Kidney capillary endothelial cell (primary cell): ENCODE measurements at places on chromosomes 6 and 20.

GRCh38 chr6:170475118-170475517 lies 78.0 kb downstream of the PSMB1 start:
- no peak for DNase-seq

DNA sequence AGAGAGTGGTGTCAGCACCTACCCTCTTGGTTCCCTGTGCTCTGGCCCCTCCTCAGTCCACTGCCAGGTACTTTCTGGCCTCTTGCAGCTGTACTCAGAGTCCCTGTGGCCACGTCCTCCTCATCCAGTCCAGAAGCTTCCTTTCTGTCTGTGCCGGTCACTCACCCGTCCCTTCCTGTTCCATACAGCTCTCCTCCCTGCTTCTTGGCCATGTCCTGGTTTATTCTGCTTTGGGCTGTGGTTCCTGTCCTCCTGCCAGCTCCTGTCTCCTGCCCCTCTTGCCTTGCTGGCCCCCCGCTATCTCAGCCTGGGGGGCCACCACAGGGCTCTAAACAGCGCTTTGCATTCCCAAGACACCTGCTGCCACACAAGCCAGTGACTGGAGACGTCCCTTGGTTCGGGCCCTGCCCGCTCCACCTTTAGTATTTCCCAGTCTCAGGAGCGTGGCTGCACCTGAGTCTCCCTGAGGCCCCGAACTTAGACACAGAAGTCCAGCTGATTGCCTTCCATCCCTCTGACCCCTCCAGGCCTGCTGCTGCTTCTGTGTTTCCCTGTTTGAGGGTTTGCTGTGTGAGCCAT lies 15.5 kb upstream of the RBM38 start:
- DNase-seq, result no peak

DNA sequence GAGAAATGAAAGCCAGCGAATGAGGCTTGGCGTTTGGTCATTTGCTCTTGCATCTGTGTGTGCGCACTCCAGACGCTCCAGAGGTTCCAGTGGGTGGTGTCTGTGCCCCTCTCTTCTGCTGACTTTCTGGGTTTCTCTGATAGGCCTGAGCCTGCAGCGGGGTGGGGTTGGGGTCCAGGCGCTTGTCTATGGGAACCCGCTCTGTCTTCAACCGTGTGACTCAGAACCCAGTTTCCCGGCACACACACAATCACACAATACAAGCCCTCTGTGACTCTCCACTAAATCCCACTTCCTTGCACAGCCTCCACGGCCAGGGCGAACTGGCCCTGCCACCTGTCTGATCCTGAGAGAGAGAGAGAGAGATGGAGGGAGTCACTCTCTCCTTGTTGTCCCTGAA lies 24.6 kb downstream of the RBM38 start:
- no peak for DNase-seq

DNA sequence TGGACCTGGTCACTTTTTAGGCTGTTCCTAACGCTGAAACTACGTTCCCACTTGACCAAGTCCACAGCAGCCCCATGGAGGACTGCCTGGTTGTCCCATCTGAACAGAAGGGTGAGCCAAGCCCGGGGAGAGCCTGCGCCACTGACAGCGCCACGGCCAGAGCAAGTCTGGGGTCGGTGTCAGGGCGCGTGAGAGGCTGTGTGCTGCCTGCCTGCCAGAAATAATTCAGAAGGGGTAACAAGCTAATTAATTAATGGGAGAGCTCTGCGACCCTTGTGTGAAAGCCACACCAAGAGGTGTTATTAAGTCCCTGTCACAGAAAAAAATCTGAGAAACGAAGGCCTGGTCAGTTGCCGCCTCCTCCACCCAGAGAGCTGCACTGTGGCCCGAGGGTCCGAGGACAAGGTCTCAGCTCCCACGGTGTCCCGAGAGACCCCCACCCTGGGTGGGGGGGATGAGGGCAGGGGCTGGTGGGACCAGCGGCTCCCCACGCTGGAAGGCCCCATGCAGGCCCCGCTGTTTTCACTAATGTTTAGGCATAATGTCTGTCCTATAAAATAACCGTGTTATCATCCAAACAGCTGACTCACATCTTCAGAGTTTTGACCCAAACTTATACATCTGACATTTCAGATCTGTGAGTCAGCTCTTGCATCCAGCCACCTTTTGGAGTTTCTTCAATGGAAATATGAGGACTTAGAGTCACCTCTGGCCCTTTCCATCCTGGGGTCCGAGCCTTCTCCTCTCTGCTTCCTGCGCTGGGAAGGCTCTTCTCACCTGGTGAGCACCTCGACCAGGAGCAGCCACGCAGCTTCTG lies 58.5 kb downstream of the DLL1 start:
- no peak for DNase-seq

GRCh38 chr6:328136-328670 lies 35.9 kb downstream of the DUSP22 start:
- peak; percentile 18 for DNase-seq

DNA sequence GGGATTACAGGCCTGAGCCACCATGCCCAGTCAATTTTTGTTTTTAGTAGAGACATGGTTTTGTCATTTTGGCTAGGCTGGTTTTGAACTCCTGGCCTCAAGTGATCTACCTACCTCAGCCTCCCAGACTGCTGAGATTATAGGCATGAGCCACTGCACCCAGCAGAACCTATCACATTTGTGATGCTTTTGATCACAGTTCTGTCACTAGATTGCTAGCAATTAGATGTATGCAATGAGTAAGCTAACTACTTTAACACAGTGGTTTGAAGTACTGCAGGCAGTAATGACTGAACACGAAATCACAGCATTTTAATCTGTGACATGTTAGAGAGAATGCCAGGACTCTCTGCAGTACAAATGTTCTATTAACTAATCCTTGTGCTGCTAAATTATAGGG lies 19.6 kb upstream of the SAMHD1 start:
- DNase-seq, result no peak

GRCh38 chr6:54491431-54491830 lies 183.2 kb downstream of the TINAG start:
- DNase-seq, result no peak

DNA sequence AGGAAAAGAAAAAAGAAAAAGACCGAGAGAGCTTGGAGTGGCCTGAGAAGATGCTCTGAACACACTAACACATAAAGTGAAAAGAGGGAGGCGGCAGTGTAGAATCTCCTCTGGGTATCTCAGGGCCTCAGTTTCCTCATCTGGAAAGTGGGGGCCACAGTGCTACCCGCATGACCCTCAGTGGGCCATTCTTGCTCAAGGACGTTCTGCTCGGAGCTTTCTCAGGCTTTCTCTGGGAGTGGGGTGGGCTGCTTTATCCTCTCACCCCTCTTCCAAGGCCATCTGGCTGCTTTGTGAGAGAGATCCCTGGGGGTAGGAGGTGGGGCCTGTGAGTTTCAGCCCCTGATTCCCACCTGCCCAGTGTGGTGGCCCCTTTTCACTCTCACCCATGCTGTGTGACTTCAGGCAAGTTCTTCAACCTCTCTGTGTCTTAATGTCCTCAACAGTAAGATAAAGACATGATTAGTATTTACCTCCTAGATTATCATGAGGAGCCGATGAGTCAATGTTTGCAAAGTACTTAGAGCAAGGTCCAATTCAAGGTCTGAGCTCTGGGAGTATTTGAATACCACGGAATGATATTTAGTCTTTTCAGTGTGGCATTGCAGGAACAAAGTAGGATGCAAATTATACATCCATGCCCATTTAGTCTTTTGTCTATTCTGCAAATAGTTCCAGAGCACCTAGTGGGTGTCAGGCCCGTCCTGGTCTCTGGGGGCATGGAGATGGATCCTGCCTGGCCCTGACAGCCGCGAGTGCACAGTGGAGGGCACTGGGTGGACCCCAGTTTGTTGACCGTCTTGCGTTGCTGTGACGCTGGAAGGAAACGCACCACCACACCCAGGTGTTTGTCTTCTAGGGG lies 34.3 kb downstream of the SRC start:
- no peak for DNase-seq

DNA sequence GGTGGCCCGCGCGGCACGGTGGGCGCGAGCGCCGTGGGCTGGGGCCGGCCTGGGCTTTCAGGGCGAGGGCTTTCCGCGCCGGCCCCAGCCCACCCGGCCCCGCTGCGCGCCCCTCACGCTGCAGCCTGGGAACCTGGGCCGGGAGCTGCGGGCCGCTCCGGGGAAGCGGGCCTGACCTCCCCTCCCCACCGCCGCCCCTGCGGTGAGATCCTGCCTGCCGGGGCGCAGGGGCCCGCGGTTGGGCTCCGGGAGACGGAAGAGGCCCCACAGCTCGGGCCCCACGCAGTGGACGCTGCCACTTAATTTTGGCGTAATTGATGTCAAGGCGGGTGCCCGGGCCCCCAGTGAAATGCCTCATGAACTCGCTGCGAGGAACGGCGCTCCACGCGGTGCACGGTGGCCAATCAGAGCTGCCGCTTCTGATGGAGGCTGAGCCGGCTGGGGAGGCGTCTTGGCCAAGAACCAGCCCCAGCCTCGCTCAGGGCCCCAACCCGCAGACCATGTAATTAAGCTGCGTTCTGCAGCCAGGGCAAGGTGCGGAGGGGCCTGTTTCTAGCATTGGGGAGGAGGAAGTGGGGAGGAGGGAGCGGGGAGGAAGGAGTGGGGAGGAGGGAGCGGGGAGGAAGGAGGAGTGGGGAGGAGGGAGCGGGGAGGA lies 96.1 kb upstream of the BHLHE23 start:
- DNase-seq, result peak; percentile 1

DNA sequence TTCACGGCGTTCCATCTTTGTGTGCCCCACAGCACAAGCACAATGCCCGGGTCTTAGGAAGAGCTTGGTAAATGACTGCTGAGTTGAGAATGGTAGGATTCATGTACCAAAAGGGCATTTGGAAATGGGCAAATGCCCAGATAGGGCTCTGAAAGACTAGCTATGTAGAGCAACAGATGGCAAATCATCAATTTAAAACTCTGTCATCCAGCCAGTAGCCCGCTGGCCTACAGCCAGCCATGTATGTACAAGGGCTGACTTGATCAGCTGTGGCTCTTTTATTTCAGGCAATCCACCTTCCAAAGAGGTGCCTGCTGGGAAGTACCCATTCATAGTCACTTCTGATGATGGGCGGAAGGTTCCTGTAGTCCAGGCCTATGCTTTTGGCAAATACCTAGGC lies 35.1 kb downstream of the NT5E start:
- no peak for DNase-seq

DNA sequence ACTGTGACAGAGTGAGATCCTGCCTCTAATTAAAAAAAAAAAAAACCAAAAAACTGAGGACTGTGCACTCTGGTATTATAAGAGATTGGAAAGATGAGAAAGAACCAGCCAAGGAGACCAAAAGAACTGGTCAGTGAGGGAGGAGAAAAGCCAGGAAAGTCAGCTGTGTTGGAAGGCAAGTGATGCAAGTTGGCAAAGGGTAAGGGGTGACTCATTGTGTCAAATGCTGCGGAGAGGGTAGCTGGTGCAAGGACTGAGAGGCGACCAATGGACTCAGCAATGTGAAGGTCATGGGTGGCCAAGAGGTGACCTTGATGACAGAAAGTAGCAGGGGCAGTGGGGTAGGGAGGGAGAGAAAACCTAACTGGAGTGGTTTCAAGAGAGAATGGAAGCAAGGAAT lies 27.4 kb upstream of the LRRN4 start:
- DNase-seq, result no peak
